ENCODE measurements at places on chromosomes 7 and 10.

DNA sequence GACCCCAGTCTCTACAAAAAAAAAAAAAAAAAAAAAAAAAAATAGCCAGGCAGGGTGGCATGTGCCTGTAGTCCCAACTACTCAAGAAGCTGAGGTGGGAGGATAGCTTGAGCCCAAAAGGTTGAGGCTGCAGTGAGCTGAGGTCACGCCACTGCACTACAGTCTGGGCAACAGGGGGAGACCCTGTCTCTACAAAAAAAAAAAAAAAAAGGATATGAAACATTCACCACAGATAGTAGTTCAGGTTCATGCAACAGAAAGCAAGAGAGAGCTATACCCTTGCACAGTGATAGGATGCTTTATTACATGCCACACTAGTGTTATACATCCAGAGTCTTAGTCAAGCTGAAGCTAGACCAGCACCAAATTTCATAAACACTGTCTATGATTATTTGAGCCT lies 148.4 kb upstream of the KAT6B start:
- DNase-seq: no peak

GRCh38 chr10:46014206-46014605 lies 16.2 kb downstream of the NCOA4 start:
- DNase-seq: no peak

DNA sequence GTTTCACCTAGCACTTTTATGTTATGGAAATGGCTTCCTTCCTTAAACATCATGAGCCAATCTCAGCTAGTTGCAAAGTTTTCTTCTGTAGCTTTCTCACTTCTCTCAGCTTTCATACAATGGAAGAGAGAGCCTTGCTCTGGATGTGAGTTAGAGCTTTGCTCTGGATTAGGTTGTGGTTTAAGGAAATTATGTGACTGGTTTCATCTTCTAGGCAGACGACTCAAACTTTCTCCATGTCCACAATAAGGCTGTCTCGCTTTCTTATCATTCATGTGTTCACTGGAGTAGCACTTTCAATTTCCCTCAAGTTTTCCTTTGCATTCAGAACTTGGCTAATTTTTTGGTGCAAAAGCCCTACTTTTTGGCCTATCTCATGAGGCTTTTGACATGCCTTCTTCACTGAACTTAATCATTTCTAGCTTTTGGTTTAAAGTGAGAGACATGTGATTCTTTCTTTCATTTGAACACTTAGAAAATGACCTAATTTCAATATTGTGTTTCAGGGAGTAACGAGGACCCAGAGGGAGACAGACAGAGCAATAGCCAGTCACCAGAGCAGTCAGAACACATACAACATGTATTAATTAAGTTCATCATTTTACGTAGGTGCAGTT lies 49.8 kb downstream of the CNOT4 start:
- no peak for DNase-seq

DNA sequence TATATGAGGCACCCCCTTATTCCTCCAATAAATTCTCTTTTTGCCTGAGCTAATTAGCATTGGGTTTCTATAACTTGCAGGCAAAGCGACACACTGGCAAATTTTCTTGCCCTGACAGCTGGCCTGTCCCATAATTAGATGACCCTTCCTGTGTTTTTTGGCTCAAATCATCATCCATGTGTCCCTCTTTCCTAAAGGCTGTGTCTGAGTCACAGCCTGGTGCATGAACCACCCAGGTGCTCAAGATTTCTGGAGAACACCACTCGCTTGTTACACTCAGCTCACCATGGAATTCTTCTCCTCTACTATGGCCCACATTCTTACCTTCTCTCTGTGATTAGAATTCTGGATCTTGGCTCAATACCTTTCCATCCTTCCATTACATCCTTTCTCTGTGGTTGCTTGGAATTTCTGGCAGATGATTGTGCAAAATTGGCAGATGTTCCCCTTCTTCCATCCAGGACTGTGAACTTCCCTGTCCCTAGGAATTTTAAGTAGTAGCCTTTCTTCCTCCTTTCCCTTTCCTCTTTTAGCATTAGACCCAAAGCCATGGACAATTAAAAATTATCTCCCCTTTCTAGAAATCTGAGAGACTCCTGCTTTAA lies 116.0 kb upstream of the ANKRD1 start:
- DNase-seq: no peak

GRCh38 chr7:77455321-77455720 lies 39.2 kb upstream of the GSAP start:
- DNase-seq: no peak

DNA sequence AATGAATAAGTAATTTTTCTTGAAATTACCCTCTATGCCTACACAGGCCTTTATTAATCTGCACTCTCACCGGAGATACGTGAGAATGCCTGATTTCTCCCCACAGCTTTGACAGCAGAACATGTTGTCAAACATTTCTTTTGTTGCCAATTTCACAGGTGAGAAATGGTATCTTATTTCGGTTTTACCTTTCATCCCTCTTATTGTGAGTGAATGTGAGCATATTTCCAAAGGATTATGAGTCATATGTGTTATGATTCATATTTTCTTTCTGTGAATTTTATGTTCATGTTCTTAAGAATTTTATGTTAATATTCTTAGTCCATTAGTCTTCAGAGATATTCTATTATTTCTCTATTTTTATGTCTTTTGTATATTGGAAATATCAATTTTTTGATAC lies 965.1 kb downstream of the CCSER2 start:
- DNase-seq: no peak

- no peak for DNase-seq
Observed at GRCh38 chr10:70222340-70222794, 10.9 kb downstream of the PPA1 start.

DNA sequence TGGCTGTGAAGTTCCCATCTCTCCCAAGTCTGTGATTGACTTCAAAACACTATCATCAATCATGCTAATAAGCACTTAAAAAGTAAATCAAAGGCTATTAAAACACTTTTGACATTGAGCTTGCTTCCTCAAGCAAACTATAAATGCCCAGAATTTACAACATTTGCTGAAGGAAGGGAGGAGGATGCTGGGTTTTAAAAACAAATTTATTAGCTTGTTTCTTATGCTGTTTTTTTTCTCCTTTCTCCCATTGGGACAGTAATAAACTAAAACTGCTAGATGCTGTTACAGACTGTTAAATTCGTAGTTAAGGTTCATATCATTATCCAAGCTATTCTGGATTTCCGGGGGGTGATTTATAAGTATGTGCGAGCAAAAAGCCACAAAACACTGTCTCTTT lies 250.5 kb downstream of the SORCS1 start:
- DNase-seq: no peak

- no peak for DNase-seq
Observed at GRCh38 chr10:75208181-75208580, 2.4 kb upstream of the VDAC2 start.

DNA sequence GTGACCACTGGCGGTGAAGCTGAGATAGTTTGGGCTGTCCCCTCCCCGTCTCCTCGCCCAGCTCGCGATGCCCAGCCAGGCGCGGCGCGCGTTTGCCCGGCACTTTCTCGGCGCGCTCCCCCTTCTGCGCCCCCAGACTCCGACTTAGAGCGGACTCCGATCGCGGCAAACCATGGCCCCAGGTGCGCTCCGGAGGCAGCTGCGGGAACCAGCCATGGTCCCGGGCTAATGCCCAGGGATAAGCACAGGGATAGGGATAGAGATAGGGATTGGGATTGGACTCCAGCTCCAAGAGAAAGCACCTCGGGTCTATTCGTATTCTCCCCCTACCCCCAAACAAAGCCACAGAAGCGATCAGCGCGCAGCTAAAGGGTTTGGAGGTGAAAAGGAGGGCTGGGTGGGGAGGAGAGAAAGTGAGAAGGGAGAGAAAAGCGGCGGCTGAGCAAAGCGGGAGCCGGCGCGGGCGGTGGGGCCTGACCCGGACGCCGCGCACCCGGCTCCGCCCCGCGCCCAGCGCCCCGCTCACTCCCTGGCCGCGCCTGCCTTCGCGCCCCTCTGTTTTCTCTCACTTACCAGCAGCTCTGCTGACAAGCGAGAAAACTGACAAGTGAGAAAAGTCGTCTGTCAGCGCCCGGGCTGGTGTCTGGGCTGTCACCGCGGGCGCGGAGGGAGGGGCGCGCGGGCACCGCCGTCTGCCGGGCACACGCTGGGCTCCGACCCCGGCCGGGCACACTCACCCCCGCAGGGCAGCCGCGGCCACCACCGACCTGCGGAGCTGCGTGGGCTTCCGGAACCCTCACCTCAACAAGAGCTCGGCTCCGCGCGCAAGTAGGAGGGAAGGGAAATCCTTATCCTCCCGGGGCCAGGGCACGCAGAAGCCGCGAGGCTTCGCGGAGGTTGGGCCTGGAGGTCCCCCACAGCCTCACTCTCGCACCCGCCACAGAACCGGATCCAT lies at the start of gene PDE1C:
Gene PDE1C (minus strand): TSS at position 2 of the 955 bp plus-strand sequence.
- DNase-seq: no peak

DNA sequence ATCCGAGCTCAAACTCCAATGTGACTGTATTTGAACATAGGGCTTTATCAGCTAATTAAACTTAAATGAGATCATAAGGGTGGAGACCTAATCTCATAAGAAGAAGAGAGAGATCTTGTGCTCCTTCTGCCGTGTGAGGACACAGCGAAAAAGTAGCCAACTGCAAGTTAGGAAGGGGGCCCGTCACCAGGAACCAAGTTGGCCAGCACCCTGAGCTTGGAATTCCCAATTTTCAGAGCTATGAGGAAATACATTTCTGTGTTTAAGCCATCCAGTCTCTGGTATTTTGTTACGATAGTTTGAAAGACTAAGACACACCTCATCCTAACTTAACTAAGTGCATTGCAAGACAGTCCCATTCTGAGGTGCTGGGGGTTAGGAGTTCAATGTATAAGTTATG lies 14.1 kb upstream of the WDR86 start:
- DNase-seq: no peak

DNA sequence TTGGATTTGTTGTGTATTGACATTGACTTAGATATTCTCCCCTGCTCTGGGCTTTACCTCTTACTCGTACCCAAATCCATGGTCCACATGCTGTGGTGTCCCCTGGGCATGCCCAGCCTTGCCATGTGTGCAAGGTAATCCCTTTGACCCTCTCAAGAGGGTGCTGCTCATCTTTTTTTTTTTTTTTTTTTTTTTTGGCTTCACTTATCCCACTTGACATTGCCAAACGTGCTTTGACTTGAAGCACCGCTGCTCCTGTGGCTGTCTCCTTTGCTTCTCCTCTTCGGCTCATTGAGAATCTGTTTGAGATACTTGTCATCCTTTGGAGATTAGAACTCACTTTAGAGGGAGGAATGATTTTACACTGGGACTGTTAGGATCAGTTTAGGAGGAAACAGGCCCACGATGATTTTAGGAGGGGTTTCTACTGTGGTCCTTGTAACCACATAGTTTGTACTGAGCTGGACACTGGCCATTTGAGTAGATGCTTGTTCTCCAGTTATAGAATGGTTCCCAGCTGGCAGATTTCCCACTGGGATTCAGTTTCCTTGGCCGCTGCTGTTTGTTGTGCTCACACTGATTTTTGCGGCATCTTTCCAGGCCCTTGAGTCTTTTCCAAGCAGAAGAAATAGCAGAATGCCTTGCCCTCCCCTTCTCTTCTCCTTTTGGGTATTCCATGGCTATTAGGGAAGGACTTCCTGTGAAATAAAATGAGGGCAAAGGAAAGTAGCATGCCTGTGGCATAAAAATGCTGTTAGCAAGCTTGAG lies 184.8 kb downstream of the AUTS2 start:
- DNase-seq: no peak

DNA sequence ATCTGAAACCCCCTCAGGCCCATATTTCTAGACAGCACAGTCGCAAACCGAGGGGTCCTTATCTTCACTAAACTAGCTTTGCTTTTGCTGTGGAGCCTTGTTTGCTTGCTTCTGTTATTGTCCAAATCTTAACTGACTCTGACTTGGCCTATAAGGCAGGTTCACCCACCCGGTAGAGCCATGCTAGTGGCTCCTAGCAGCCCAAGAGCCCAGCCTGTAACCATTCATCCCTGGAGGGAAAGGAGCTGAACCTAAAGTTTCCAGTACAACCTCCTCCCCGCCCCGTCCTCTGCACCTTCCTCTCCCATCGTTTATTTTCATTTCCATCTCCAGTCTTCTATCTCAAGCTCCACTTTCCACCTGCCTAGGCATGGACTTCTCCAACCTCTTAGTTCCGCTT lies 345.7 kb downstream of the PTPRN2 start:
- DNase-seq: no peak

DNA sequence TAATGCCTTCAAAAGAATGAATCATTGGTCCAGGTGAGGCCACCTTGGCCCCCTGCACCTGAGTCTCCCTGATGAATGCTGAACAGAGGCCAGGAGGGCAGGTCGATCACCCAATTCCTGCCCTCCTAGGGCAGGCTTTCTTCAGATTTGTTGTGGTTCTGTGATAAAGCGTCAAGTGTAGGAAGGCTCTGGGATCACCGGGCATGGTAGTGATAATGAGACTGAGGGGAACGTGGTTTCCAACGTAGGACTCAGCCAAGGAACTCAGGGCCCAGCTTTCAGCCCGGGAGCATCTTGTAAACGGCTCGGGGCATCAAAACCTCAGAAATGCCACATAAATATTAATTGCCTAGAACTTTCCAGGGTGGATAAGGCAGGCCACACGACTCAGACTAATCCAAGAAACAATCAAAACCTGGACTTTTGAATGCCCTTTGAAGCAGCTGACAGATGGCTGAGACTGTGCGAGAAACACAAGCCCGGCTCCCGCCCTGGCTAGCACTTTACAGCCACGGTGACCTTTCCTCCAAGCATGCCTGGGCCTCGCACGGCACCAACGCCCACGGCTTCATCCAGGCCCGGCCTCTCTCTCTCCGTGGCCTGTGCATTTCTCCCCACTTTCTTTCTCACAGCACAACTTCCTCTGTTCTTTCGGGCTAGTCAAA lies 239.3 kb upstream of the GRB10 start:
- no peak for DNase-seq

GRCh38 chr10:71526653-71527052 lies 129.9 kb downstream of the CDH23 start:
- no peak for DNase-seq

- no peak for DNase-seq
Observed at GRCh38 chr7:27377988-27378387, 135.4 kb downstream of the EVX1 start.

GRCh38 chr10:28318626-28319025 lies 15.8 kb upstream of the MPP7 start:
- no peak for DNase-seq

DNA sequence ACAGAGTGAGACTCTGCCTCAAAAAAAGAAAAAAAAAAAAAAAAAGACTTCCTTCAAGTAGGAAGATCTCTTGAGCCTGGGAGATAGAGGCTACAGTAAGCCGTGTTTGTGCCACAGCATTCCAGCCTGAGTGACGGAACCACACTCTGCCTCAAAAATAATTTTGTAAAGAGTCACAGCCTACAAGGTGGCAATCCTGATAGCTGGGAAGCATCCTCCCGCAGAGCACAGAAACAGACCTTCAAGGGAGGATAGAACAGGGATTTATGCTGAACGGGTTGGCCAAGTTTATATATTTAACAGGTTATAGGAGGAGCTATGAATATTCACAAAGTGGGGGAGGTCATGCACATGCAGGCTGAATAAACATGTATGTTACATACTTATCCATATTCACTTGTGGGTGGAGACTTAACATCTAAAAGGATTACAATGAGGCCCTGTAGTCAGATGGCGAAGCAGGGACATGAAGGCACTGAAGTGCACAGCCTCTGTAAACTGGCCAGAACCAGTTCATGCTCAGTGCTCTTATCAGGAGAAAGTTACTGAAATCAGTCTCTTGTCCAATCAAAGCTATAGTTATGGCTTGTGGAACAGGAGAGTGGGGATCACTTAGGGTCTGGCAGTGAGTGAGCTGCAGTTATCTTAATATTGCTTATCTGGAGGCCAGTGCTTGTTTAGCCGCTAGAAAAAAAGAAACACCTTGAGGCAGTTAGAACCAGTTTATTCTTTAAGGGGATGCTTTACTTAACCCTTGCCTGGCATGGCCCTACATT lies 6.8 kb downstream of the LMBR1 start:
- DNase-seq: no peak
